ENCODE measurements at places on chromosomes 3 and 15.

DNA sequence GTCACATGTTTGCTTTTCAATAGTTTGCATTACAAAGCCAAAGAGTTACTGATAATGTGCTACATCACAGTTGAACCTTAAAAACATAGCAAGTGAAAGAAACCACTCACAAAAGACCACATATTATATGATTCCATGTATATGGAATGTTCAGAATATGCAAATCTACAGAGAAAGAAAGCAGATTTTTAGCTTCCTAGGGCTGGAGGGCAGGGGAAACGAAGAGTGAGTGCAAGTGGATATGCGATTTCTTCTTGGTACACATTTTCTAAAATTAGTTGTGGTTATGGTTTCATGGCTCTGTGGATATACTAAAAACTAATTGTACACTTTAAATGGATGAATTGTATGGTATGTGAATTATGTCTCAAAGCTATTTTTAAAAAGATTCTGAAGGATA, 4.0 kb upstream of the GBE1 start:
- no peak for DNase-seq

DNA sequence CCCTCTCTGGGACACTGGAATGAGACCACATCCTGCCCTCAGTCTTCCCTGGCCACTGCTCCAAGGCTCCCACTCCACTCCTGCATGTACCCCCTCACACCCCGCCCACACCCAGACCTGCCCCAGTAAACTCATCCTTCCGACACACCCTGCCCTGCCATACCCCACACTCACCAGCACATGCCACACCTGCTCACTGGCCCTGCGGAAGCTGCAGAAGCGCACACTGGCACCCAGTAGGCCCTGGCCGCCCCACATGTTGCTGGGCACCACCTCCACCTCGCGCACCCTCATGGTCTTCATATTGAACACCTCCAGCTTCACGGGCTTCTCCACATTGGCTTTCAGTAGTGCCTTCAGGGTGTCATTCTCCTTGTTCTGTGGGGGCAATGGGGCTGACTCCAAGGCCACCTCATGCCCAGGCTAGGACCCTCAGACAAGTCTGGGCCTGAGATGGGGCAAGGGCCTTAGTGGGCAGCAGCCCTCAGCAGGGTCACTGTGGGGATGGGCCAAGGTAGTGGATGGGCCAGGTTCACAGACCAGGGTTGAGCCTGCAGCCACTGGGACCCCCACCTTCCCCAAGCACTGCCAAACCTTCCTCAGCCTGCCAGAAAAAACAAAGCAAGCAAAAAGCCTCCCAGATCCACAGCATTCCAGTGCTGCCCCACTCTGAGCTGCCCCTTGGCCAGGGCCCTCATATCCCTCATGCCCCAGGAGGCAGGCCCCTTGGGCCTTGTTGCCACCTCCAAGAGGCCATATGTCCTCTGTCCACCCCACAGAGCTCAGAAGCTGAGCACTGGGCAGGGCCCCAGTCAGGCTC, 4.7 kb downstream of the GORASP1 start:
- DNase-seq = no peak

- no peak for DNase-seq
Measured at GRCh38 chr3:171293142-171293782, 166.9 kb downstream of the TNIK start.

GRCh38 chr15:49225572-49226281, 55.7 kb downstream of the GALK2 start:
- DNase-seq = no peak

DNA sequence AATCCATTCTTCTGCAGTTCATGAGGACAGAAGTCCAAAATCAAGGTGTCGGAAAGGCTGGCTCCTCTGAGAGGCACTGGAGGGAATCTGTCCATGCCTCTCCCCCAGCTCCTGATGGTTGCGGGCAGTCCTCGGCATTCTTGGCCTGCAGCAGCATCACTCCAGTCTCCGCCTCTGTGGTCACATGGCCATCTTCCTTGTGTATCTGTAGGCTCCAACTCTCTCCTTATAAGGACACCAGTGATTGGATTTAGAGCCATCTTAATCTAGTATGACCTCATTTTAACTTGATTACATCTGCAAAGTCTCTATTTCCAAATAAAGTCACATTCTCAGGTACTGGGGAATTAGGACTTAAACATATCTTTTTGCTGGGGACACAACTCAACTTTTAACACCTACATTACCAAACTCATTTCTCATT, 56.0 kb upstream of the FLNB start:
- DNase-seq = no peak

DNA sequence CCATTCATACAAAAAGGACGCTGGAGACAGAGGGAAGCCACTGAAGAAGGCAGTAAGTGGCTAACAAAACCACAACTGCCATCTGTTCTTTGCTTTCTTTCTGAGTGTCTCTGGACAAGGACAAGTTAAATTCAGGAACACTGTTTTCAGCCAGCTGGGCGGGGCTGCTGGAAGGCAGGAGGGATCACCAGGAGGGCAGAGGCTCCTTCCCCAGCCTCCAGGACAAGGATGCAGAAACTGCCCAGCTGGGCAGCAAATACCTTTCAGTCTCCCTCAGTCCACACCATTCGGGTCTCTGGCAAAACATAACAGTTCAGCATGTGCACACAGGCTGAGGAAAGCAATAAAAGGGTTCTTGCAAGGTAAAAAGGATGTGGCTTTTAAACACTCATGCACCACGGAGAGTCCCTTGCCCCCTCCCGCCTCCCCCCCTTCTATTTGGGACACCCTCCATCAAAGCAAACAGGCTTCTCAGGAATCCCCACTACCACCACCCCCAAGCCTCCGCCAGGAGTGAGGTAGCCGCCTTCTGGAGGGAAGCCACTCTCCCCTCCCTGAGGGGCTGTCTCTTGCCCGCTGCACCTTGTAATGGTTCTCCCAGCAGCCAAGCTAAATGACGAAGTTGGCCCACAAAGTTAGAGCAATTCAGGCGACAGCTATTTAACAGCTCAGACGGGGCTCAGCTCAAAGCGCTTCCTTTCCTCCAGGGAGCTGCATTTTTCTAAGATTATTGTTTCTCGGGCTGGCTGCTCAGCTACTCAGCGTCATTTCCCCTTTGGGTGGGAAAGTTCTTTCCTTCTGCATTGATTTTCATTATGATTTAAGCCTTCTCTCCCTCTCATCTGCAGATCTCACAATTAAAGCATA, 3.8 kb downstream of the HEG1 start:
- DNase-seq = no peak
